SJSA1 (cell line): ENCODE measurements at places on chromosomes 5 and 9. TPM values are rescaled to one million over a fixed set of nuclear protein-coding genes. Genes with fewer than 3 reads are reported as not detected.

CDC20B gene
- total RNA-seq, result not detected in 2 replicates

DNA sequence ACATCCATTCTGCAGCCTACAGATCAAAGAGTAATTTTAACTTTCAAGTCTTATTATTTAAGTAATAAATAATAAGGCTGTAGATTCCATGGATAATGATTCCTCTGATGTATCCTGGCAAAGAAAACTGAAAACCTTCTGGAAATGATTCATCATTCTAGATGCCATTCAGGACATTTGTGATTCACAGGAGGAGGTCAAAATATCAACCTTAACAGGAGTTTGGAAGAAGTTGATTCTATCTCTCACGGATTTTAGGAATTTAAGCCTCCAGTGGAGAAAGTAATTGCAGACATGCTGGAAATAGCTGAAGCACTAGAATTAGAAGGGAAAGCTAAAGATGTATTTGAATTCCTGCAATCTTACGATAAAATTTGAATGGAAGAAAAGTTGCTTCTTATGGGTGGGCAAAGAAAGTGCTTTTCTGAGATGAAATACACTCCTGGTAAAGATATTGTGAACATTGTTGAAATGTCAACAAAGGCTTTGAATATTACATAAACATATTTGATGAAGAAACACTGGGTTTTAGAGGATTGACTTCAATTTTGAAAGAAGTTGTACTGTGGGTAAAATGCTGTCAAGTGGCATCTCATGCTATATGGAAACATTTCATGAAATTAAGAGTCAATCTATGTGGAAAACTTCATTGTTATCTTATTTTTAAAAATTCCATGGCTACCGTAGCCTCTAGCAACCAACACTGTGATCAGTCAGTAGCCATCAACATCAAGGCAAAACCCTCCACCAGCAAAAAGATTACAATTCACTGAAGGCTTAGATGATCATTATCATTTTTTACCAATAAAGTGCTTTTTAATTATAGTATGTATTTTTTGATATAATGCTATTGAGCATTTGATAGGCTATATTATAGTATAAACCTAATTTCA, 1141.0 kb downstream of the CDH12 start:
- no peak for DNase-seq

GRCh38 chr9:79007701-79008483, 563.9 kb upstream of the TLE4 start:
- no peak for DNase-seq

DNA sequence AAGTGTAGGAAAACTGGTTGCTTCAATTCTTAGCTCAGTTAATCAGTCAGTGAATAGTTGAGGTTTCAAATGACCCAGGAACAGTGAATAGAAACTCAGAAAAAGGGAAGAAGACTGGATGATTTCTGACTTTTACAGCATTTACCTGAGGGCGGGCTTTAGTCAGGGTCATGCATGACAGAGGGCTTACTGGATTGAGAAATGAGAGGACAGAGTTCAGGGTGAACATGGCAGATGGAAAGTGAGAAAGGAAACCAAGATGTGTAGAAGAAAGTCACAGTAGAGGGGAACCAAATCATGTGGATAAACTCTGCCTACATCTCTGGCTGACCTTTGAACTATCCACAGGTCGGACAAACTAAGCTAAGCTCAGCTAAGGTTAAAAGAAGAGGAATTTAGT, 596.0 kb downstream of the SEMA5A start:
- DNase-seq, result no peak
